Neural progenitor cell (in vitro differentiated cells): ENCODE measurements at places on chromosomes 11 and 22.
A peak's percentile ranks its signal among the peaks of the same experiment; 100 is the strongest.

DNA sequence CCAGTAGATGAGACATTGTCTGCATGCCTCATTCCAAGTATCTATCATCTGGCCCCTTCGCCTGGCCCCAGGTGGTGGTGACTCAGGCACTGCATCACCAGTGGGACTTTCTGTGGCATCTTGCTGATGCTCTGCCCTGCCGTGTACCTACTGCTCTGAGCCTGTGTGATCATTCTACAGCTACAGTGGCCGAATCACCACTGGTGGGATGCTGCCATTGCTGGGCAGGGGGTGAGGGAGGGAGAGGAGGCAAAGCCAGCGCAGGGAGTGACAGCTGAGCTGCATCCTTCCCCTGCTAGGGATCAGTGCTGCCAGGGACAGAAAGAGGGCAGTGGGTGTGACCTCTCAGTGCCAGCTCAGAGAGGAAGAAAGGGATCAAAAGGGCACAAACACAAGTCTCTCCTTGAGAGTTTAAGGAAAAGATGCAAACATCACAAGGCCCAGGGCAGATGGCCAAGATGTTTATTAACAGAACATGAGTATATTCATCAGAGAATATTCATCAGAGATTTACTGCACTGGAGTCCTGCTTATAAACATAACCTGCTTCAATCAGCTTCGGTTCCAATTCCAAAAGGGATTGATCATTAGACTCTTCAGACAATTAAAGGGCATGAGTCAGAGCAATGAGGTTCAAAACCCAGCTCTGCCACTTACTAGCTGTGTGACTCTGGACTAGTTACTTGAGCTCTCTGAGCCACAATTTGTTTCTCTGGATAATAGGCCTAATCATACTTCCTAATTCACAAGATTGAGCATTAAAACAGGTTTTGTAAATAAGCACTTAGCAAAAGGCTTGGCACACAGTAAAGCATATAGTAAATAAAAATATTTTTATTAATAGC, 109.8 kb downstream of the NAT10 start:
- DNase-seq, result no peak

GRCh38 chr22:21567456-21568346, at the start of gene UBE2L3:
TSS of gene UBE2L3 (plus strand) at chr22:21567714. CDS start at chr22:21567745, 31 bp downstream.
- DNase-seq, result peak; percentile 92

GRCh38 chr22:37239336-37240239, 4.5 kb downstream of the RAC2 start:
- no peak for DNase-seq

DNA sequence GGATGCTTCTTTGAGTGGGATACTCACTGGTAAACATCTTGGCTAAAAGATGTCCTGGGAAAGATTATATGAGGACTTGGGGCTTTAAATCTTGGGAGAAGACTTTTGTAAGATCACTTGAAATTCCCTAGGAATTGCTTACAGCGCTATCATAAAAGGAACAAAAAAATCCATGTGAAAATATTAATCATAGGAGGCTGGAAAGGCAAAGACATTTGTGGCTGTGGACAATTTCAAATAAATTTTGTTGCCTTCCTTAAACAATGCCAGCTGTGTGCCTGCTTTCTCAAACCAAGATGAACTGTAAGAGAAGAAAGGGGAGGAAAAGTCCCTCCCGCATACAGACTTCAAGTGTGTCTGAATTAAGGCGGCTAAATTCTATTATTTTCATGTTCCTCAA, 75.6 kb downstream of the SNX19 start:
- DNase-seq, result no peak

GRCh38 chr11:118304227-118304567, 333 bp upstream of the CD3E start:
- DNase-seq, result no peak

- DNase-seq, result no peak
Measured at GRCh38 chr11:70265341-70265740, 5.1 kb upstream of the PPFIA1 start.
